Tibial nerve (tissue), 4 donors: ENCODE measurements at places on chromosomes 7 and 10.

- no peak for DNase-seq
Measured at GRCh38 chr7:137985253-137985896, 16.5 kb downstream of the CREB3L2 start.

DNA sequence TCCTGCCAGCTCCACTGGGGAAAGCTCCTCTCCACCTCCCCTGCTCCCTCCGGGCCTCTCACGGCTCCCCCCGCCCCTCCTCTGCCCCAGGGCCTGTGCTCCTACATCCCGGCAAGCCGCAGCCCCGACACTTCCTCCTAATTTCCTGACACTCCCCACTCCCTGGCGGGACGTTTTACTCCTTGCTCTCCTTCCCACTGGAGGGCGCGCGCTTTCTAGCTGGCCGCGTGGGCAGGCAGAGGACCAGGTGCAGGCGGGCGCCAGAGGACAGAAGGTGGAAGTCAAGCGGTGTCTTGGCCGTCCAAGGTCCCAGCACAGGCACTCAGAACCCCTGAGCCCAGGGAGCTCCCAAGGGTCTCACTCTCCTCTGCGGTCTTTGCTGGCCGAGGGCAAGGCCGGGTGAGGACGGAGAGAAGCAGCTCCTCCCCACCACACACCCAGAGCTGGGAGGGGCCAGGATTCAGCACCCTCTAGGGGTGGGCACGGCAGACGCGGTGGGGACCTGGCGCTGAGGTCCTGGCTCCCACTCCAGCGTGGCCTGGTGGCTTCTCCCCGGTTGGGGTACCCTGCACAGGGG lies 19.1 kb downstream of the ADAM8 start:
- peak; percentile 63 for DNase-seq

DNA sequence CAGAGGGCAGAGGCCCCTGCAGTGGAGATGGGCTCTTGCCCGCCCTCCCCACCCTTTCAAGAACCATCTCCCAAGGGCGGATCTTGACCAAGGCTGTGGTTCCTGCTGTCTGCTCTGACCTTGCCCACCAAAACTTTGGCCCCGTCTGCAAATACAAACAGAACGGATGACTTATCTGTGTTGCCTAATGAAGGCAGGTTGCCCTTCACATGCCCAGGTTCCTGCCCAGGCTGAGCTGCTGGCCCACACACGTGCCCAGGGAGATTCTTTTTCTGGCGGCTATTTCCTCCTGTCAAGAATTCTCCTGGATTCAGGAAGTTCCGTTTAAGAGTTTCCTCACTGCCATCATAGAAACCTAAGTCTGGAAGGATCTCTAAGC lies 78.3 kb downstream of the PROSER2 start:
- no peak for DNase-seq

- no peak for DNase-seq
Measured at GRCh38 chr10:117261501-117261900, 20.6 kb downstream of the SLC18A2 start.

GRCh38 chr10:81403451-81403850 lies 471.5 kb upstream of the NRG3 start:
- no peak for DNase-seq
